Hematopoietic multipotent progenitor cell treated with erythropoietin and hydrocortisone succinate and interleukin-3 and kit ligand, for 15 days (in vitro differentiated cells): ENCODE measurements at places on chromosomes 7 and 10.
A peak's percentile ranks its signal among the peaks of the same experiment; 100 is the strongest.

GRCh38 chr7:35727571-35727970 lies 32.6 kb upstream of the HERPUD2 start:
- no peak for DNase-seq

DNA sequence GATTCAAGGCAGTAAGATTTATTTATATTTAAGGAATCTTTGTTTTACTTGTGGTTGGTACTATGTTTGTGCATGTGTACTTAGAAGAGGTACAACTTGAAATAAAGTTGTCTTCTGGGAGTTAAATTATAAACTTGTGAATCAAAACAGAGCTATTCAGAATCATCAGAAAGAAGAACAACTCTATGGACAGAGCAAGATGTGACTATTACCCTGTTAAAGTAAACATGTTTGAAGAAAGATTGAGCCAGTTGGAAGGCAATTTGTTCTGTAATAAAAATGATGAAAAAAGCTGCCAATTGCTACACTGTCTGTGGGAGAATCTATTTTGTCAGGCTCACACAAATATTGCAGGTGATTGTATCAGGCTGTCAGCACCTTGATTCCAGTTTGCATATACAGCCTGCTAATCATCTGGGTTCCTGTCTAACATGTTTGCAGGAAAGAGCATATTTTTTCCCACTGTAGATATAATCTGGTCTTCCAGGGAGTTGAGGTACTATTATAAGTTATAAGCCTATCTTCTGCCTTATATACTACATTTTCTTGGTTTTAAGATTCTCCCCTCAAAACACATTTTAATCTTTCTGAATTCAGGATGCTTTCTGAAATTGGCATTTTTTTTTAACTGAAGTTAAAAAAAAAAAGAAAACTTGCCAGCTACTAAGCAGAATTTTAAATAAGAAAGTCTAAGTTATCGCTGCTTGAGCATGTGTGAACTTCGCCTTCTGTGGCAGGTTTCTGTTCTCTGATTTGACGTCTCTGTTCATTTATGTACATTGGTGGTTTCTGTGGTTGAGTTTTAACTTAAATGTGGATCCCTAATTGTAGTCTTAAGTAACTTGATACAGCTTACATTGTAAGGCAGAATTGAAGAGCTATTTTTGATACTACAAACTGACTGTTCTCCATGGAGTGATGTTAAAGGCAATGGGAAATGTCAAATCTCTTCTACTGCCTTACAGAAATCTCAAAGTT lies 46.0 kb downstream of the ZNRF2 start:
- no peak for DNase-seq

- DNase-seq: no peak
These were observed 13.2 kb upstream of the FRMPD2 start for GRCh38 chr10:48287417-48288391.

DNA sequence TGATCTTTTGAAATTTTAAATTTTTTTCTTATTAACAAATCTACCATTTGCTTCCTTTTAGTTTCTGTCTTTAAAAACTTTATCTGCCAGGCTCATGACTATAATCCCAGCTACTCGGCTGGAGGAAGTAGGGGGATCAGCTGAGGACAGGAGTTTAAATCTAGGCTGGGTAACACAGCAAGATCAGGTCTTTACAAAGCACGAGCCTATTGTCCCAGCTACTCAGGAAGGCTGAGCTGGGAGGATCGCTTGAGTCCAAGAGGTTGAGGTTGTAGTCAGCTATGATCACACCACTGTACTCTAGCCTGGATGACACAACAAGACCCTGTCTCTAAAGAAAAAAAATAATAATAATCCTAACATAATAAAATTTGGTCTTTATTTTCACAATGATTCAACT lies 17.5 kb downstream of the DPY19L1 start:
- DNase-seq: no peak

- no peak for DNase-seq
These were observed 236.2 kb upstream of the KLF14 start for GRCh38 chr7:130970196-130970595.

GRCh38 chr7:87398446-87398845 lies 53.0 kb downstream of the CROT start:
- no peak for DNase-seq

DNA sequence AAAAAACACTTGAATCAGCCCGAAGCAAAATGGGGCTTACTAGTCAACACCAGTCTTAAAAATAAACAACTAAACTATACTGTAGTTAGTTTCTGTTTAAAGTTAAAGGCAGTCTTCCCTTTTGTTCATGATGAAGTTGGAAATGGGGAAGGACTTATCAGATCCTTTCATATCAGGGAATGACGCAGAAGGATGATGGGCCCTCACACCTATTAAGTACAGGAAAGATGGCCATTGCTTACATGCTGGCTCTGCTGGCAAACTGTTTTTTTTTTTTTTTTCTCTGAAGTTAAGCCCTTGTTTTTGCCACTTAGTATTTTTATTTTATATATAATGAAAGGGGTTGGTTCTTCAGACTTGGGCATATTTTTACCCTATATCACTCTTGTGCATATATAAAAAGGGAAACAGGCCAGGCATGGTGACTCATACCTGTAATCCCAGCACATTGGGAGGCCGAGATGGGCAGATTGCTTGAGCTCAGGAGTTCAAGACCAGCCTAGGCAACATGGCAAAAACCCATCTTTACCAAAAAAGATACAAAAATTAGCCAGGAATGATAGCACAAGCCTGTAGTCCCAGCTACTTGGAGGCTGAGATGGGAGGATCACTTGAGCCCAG lies 16.6 kb upstream of the NRBF2 start:
- no peak for DNase-seq

- DNase-seq: no peak
These were observed 18.2 kb downstream of the MYOF start for GRCh38 chr10:93463723-93464476.

DNA sequence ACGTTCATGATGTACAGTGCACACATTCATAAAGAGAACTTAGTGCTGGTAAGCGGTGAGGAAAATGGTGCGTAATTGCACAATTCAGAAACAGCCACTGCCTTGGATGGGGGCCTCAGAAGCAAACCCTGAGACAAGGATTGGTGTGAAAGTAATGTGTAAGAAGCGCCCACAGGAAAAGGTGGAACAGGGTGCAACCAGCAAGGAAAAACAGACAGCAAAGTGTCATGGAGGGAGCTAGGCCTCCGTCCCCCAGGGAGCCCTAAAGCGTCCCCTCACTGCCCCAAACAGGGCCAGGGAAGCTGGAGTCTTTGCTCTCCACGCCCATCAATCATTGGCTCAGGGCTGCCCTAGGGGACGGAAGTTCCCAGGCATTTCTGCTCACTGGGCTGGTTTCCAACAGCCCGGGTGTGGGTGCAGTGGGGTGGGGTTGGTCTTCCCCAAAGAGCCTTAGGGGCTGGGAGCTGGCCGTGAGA lies 9.6 kb upstream of the C10orf105 start:
- DNase-seq: peak; percentile 78

GRCh38 chr7:44148961-44149536 lies 7.9 kb upstream of the MYL7 start:
- no peak for DNase-seq

DNA sequence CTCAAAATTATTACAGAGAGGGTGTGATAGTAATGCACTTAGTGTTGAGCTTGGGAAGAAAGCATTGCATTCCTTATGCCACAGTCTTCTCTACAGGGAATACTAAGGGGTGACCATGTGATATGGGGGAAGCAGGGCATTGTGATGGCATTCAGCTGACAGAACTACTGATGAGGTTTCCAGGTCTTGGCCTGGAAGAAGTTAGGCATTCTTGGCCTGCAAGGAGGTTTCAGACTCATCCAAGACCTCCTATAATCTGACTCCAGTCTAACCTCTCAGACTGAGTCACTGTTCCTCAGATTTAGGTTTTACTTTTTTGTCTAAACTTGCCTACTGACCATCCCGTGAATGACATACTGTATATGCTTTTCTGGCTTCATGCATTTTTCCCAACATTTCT lies 7.9 kb downstream of the STMP1 start:
- no peak for DNase-seq

GRCh38 chr10:116164291-116164690 lies 108.7 kb downstream of the GFRA1 start:
- no peak for DNase-seq

- DNase-seq: no peak
These were observed 61.6 kb downstream of the MEST start for GRCh38 chr7:130553398-130554029.

GRCh38 chr7:135803143-135803542 lies 54.5 kb upstream of the FAM180A start:
- DNase-seq: no peak

DNA sequence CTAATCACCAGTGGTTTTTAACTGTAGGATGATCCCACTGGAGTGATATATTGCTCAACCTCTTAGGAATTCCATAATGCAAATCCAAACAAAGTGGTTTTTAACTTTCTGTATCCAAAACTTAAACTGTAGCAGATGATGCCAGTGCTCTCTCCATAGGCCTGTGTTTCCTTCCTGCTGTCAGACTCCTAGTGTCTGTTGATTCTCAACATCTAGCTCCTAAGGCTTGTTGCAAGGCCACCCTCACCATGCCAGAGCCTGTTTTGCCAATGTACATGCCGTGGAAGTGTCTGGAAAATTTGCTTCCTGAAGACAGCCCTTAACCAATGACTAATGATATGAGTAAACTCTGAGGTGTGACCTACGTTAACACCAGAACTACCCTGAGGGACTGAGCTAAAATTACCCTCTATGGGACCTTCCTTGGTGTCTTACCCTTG lies 39.3 kb downstream of the C1GALT1 start:
- no peak for DNase-seq

DNA sequence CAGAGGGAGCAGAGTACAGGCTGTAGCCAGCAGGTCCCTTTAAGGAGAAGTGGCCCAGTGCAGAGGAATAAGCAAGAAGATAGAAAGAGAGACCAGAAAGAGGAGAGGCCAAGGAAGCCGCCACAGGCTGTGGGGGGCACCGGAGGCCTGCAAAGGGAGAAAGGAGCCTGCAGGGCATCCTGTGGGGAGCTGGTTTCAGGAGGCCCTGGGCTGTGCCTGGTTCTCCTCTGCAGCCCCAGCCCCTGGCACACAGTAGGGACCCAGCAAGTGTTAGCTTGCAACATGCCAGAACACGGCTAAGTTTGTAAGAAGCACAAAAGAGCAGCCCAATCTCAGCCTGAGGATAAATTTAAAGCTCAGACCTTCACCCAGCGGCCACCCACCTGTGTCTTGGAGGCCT lies 12.3 kb upstream of the C10orf71 start:
- no peak for DNase-seq

DNA sequence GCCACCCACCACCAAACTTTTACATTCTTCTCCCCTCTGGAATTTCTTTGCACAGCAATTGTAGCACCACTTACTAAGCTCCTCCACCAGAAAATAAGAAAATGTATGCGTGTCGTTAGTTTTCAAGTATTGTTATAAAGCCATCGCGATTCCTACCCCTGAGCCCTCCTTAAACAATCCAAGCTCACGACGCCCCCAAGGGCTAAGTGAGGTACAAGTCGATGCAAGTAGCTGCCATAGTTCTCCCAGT lies 1.3 kb downstream of the FRAT2 start:
- no peak for DNase-seq

- no peak for DNase-seq
These were observed 32.1 kb downstream of the VWC2 start for GRCh38 chr7:49805371-49806007.

- DNase-seq: no peak
These were observed 187.9 kb downstream of the GATA3 start for GRCh38 chr10:8242295-8242872.

GRCh38 chr10:63738410-63738809 lies 217.2 kb downstream of the REEP3 start:
- DNase-seq: no peak

GRCh38 chr10:126979311-126979710 lies 74.1 kb downstream of the DOCK1 start:
- no peak for DNase-seq

- DNase-seq: no peak
These were observed 2.6 kb downstream of the ADCYAP1R1 start for GRCh38 chr7:31054608-31055278.

GRCh38 chr7:37342688-37343471 lies 105.8 kb downstream of the ELMO1 start:
- peak; percentile 14 for DNase-seq
